Stimulated activated CD8-positive, alpha-beta memory T cell treated with anti-CD3 and anti-CD28 coated beads, Interleukin-4, amount 100 ng/mL, for 1 hour (primary cell): ENCODE measurements at places on chromosomes 6 and 20.

DNA sequence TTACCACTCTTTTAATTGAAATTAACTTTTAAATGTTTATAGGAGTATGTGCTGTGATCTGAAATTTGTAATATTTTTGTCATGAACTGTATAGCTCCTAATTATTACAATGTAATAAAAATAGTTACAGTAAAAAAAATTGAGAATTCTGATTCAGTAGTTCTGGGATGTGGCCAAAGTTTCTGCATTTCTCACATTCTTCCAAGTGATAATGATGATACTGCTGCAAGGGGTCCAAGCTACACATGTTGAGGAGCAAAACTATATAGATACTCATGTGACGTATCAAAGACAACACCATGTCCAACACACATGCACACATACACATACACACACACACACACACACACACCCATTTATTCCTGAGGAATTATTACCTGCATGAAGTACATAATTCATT, 71.0 kb upstream of the FAM83B start:
- DNase-seq = no peak

DNA sequence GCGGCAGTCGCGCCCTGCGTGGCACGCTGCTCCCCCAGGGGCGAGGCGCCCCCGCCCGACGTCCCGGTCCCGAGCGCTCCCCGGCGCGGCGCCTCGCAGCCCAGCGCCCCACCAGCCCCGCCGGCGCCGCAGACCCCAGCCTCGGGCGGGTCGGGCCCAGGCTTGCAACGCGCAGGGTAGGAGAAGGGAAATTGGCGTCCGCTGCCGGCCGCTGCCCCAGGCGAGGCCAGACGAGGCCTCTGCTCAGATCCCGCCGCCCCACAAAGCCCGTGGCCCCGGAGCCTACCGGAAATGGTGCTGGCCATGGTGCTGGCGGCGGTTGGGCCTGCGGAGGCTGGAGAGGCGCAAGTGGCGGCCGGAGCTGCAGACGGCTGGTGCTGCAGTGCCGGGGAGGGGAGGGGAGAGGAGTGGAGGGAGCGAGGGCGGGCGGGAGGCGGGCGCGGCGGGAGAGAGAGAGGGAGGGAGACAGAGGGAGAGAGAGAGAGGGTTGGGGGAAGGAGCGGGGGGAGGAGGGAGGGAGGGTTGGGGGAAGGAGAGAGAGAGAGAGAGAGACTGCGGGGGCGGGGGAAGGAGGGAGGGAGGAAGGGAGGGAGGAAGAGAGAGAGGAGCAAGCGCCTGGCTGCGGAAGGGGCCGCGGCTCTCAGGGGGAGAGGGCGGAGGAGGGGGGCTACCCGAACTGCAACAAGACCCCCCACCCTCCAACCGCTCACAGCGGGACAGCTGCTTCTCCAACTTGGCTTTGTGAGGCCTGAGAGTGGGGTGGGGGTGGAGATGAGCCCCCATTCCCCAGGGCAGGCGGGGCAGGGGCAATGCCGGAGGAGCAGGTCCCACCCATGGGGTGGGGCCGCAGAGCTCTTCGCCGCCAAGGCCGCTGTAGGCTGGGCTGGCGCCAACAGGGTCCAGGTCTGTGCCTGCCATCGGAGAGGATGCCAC, at the start of gene STMN3:
TSS of gene STMN3 (minus strand) at position 384 of the 933 bp plus-strand sequence. CDS start at position 305, 79 bp downstream.
- no peak for DNase-seq

- DNase-seq = no peak
Measured at GRCh38 chr6:24397631-24398030, 5.1 kb upstream of the MRS2 start.

DNA sequence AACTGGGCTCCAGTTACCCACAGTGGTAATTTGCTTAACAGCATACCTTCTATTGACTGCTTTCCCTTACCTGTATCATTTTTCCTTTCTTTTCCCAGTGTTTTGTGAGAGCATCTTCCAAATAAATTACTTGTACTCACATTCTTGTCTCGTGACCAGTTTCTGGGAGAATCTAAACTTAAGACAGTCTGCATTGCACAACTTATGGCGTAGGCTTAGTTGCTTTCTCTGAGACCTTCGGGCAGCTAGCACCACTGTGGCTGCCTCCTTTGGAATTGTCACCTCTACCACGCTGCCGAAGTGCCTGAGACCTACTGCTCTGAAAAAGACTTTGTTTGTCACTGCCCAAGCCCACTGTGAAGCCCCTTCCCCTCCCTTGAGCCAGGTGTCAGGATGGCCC, 188.1 kb upstream of the BMP2 start:
- no peak for DNase-seq

DNA sequence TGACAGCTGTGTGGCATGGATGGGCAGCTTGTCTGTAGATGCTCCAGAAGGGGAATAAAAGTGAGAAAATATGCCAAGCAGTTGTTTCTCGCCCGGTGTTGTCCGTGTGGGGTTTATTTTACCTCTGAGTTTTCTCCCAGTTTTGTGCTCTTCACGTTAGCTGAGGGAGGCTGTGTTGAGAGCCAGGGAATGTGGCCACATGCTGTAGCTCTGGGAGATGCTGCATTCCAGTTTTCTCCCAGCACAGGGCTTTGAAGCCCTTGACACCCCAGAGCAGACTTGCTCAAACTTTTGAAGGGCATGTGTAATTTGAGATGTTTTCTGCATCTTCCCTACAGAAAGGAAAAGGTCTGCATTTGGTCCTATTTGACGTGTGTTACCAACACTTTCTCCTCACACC, 67.7 kb downstream of the RREB1 start:
- DNase-seq = no peak

GRCh38 chr6:43123461-43124314, 47.4 kb upstream of the SRF start:
- DNase-seq = no peak
